Heart left ventricle (tissue), 16 donors: ENCODE measurements at places on chromosomes 3 and 15.
A peak's percentile ranks its signal among the peaks of the same experiment; 100 is the strongest.

GRCh38 chr15:62779036-62779770 lies 263.3 kb upstream of the TPM1 start:
- DNase-seq: peak; percentile 58

- DNase-seq: no peak
Observed at GRCh38 chr15:72472992-72473610, 1.0 kb upstream of the ARIH1 start.

- no peak for DNase-seq
Observed at GRCh38 chr3:130377960-130378676, 32.6 kb downstream of the COL6A5 start.

GRCh38 chr15:66019826-66020398 lies 150.6 kb downstream of the RAB11A start:
- DNase-seq: no peak

GRCh38 chr3:48142316-48142870 lies 45.8 kb downstream of the CDC25A start:
- DNase-seq: no peak

DNA sequence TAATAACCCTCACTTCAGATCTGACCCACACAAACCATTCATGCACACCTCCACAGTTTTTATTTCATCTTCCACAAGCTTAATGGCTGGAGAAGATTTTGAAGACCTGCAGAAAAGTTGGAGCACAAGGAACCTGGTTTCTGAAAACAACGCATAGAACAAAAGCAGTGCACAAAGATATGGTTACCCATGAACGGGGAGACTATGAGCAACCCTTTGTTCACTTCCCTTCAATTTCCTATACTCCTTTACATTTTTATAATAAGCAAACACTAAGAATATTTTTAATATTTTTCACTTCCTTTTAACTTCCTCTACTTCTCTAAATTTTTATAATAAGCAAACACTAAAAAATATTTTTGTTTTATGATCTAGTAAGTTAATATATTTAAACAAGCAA lies 103.5 kb upstream of the UBE2E2 start:
- no peak for DNase-seq

DNA sequence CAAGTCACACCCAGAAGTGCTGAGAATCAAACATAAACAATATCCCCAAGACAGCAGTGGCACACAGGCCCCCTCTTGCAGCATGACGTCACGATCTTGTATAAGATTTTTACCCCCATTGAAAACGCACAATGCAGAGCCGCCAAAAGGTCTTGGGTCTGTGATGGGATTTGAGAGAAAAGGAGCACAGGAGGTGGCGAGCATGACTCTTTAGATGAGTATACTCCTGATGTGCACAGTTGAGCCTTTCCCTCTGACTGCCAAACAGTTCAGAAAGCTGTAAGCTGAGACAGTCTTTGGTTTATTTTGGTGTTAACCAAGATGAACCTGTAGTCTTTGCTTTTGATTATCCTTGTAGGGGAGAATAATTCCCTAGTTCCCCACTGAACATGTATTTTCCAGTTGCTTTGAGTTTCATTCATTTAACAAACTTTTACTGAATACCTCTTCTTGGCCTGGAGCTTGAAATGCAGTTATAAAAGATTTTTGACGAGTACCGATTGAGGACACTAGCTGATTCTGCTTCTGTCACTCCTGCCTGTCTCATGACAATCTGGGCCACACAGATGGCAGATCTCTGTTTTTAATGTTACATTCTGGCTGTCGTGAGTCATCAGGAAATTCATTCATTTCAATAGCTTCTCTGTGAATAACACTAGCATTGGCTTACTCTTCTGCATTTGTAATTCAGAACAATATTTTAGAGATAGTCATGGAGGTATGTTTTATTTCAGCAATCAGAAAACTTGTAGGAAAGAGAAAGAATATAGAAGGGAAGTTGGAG lies 28.9 kb downstream of the CFAP91 start:
- no peak for DNase-seq

DNA sequence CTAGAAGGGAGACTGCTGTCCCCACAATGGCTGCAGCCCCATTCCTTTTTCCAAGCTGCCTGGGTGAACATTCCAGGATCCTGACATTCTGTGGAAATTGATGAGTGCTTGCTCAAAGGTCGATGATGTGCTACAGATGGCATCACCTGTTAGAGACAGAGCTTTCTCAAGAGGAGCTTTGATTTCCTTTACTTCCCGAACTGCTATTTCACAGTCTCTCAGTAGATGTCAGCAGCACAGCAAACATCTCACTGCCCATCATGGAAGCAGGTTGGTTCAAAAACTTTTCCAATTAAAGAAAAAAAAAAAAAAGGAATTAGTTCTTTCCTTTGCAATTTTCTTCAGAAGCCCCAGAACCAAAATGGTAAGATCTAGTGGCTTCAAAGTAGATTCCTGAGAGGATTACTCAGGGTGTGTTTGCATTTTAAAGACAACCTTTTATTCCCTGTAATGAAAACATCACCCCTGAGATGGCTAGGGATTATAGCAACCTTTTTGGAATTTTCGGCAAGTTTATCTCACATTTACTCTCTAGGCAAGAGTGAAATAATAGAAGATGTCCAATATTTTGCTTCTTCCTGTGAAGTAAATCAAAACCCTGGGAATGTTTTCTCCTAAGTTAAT lies 44.8 kb downstream of the POLR2M start:
- no peak for DNase-seq
